ENCODE measurements at places on chromosomes 5 and 9. TPM values are rescaled to one million over a fixed set of nuclear protein-coding genes. Genes with fewer than 3 reads are reported as not detected.

Gene C5
- polyA plus RNA-seq = 0.99 TPM

Gene LCP2
- 31.6 TPM for polyA plus RNA-seq

Gene HMGCS1
- 11.7 TPM for polyA plus RNA-seq

Gene BTNL3
- not detected for polyA plus RNA-seq

Gene C9orf57
- not detected for polyA plus RNA-seq
